ENCODE measurements at places on chromosomes 7 and 10.

- no peak for DNase-seq
Measured at GRCh38 chr10:68625316-68625921, 65.3 kb downstream of the TET1 start.

- DNase-seq: no peak
Measured at GRCh38 chr7:2312267-2312929, 1.8 kb downstream of the SNX8 start.

GRCh38 chr7:74061840-74062539 is 21.6 kb upstream of the LIMK1 start:
- peak; percentile 75 for DNase-seq

DNA sequence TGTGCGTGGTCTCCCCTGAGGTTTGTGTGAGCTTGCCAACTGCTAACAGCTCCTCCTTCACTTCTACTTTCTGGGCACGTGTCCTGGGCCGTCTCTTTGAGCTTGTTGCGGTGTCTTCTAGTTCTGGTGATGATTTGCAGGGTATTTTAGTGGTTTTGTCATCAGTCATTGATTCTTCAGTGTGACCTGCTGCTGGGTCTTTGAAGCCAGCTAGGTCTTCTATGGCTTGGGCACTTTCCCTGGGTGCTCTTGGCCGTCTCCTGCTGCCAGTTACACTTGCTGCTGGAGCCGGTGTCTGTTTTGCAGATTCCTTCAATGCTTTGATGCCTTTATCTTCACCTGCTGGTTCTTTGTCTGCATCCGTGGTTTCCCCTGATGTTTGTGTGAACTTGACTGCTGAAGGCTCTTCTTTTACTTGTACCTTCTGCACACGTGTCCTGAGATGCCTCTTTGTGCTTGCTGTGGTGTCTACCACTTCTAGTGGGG is 23.0 kb downstream of the MKI67 start:
- DNase-seq: no peak

DNA sequence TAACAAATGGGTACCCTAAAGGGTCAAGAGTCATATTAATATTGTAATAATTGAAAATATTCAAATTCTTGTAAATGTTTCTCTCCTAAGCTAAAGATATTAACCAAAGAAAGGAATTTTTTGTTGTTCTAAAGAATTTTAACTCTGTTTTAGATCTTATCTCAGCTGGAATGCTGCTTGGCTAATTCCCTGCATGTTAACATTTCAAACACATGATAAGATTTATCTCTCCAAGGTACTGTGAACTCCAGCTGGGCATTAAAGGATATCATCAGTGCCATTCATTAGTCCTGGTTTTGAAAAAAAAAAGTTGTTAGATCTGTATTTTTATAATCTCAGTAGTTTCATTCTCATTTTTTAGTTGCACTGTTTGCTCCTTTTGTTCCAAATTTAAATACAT is 76.9 kb downstream of the MAPK8 start:
- DNase-seq: no peak

DNA sequence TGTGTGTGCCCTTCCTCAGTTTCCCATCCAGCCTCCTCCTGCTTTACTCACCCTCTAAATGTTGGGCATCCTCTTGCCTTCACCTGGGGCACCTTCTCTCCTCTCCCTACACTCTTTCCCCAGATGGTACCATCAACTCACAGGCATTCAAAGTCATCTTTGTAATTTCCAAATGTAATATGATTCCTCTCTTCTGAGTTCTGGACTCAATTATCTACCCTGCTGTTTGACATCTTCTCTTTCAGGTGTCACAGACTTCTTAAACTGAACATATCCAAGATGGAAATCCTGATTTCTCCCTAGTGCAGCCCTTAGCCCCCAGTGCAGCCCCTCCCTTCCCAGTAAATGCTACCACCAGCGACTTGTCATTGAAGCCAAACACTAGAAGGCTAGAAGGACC is 422.8 kb downstream of the KCNMA1 start:
- DNase-seq: no peak

- DNase-seq: no peak
Measured at GRCh38 chr10:105974803-105975456, 1189.6 kb downstream of the SORCS1 start.

DNA sequence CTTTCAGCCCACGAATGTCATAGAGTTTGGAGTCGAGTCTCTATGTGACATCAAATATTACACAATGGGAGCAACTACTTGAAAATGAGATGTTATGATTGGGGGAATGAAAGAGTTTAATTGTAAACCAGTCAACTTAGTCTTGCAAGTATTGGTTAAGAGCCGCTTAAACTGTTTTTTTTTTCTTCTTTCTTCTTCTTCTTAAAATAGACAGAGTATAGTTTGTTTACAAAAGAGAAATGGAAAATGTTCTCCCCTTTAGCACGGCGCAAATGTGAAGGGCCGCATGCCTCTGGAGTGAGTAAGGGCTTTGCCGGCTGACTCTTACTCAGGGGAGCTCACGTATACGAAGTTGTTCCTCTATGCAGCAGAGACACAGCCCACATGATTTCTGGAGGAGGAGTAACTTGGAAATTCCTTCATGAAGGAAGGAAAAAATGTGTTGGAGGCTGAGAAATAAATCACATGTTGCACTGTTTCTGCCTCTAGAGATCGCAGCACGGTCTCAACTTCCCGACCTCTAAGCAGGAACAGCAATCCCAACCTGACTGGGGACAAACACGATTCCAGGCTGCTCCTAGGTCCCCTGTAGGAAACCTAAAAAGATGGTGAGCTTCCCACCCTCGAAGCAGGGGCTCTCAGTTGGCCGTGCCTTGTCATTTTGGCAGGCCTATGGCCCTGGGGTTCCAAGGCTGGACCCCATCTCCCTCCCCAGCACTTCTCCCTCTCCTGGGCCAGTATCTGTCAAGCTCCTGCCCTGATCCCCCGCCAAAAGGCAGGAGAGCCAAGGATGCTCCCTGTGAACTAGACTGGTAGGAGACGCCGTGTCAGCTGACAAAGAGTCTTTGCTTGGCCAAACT is 44.8 kb downstream of the MYOF start:
- DNase-seq: no peak

DNA sequence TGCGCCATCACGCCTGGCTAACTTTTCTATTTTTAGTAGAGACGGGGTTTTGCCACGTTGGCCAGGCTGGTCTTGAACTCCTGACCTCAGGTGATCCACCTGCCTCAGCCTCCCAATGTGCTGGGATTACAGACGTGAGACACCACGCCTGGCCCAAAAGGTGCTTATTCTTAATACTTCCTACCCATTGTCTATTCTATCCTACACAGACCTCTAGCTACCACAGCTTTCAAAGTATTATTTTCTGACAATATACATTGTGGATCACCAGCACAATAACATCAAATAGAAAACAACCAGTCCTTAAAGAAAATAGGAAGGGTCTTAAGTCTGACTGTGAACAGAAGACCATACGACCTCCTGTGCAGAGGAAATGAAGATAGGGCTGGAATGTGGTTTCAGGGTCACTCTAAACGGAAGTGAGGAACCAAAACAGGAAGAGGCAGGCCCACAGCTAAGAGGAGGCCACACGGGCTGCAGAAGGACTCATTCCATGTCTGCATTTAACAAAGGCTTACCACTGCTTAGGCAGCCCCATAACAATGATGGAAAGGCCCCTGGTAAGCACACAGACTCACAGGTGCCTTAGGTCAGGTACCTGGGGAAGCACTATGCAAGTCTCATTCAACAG is 115.2 kb downstream of the ZFAND4 start:
- DNase-seq: no peak

- no peak for DNase-seq
Measured at GRCh38 chr10:87603196-87603595, 56.5 kb upstream of the PAPSS2 start.

GRCh38 chr7:2222516-2222915 is 10.2 kb downstream of the MAD1L1 start:
- DNase-seq: no peak

DNA sequence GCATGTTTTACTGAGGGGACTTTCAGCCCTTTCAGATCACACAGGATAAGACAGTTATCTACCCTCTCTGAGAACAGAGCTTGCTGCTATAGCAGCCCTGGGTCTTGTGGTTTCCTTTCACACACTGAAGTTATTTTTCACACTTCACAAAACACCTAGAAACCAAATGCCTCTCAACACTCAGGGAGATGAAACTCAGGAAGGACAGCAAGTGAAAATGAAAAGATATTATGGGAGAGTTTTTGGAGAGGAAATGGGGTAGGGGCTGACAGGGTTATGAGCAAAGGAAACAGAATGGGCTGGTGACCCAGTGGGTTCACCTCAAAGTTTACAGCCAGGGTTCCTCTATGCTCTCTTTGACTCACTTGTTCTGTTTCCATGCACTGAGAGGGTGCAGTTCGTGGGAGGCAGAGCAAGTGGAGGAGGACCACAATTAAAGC is 17.0 kb upstream of the GIMAP2 start:
- peak; percentile 34 for DNase-seq

DNA sequence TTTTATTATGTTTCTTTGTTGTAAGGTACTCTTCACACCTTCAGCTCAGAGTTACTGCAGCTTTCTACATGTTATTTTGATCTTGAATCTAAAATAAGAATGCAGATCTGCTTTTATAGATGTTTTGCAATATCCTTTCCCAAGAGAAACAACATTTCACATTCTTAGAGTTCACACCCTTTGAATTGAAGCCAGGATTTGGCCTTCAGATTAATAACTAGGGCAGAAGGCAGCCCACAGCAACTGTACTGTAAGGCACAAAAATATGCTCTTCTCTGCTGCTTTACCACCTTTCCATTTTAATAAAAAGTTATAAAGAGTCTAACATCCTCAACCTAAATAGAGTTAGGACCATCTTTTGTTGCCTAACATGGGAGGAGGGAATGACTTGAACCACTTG is 224.7 kb downstream of the LHFPL3 start:
- no peak for DNase-seq

DNA sequence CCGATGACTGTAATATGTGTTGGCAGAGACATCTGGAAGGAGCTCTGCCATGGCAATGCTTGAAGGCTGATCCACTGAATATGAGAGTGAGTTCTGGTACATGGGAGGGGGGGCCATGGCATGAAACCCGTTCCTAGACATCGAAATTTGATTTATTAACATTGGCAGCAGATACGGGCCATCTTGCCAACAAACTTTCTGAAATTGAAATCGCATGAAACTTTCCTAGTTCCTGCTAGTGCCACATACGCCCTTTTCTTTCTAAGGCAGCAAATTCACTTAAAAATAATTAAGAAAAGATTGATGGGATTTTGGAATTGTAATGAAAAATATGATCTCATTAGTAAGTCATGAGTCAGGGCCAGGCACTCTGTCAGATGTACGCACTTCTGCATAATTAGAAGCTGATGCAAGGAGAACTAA is 91.8 kb upstream of the KMT2C start:
- no peak for DNase-seq

Measured in T-helper 22 cell (primary cell).